ENCODE measurements at places on chromosomes 5 and 9.

GRCh38 chr5:76570153-76570552, 53.0 kb downstream of the F2RL2 start:
- H3K4me1 ChIP-seq = no peaks in the 10 kb centered on the region
- peaks cover 5% of the 10 kb centered on the region for H3K36me3 ChIP-seq
- DNase-seq = no peak
- H3K27ac ChIP-seq = no peak overlapping the region
- no peak overlapping the region for H3K4me3 ChIP-seq

DNA sequence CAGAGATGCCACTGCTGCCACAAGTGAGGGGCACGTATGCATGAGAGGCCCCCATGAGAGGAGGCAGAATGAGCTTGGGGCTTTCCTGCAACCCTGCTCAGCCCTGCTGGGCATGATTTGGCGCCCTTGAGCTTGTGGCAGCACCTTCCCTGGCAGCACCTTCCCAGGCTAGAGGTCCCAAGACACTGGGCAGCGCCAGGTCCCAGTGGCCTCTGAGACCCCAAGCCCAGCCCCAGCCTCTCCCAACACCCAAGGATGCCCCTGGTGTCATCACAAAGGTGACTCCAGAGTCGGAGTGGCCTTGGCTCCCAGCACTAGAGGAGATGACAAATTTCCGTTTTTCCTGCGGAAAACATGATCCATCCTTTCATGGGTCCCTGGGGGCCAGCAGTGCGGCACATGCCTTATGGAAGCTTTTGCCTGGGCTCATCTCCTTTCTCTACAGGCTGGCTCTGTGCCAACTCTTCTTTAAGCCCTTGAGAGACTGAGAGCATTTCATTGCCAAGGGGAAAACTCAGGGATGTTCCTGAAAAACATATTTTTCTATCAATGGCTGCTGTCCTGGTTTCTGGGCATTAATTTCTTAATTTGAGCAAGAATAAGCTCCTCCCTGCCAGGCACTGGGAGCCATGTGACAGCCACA, 77.1 kb upstream of the ADAMTS2 start:
- no peak for DNase-seq
- no peaks in the 10 kb centered on the region for H3K4me1 ChIP-seq
- no peak overlapping the region for H3K27ac ChIP-seq
- H3K4me3 ChIP-seq = no peak overlapping the region
- no peaks in the 10 kb centered on the region for H3K27me3 ChIP-seq

DNA sequence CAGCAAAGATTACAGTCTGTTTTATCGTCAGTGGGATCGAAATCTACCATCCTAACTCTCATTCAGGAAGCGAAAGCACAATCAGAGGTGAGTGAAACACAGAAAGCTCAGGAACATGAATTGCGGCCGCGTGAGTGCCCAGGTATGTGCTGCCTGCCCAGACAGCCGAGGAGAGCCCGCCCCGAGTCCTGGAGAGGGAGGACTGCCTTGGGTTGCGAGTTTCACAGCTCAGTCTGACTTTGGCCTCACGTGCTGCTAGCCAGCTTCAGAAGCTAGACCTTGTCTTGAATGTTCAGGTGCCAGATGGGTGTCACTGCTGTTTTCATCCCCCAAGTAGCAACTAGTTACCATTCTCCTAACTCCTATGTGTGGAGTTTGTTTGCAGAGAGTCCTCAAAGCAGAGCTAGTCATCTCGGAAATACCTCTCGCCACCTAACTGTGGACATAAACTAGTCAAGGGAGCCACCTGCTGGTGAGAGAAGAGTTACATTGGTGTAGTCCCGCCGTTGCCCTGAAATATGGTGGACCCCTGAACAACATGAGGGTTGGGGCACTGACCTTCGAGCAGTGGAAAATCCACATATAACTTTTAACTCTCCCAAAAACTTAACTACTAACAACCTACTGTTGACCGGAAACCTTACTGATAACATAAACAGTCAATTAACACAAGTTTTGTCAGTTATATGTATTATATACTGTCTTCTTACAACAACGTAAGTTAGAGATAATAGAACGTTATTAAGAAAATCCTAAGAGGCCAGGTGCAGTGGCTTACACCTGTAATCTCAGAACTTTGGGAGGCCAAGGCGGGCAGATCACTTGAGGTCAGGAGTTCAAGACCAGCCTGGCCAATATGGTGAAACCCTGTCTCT, 80.9 kb downstream of the GOLPH3 start:
- H3K27me3 ChIP-seq = no peaks in the 10 kb centered on the region
- peak; percentile 64 for DNase-seq
- H3K4me1 ChIP-seq = no peaks in the 10 kb centered on the region
- peaks cover 3% of the 10 kb centered on the region for H3K36me3 ChIP-seq
- no peak overlapping the region for H3K4me3 ChIP-seq

- no peak overlapping the region for H3K27ac ChIP-seq
- no peaks in the 10 kb centered on the region for H3K36me3 ChIP-seq
- H3K27me3 ChIP-seq = peaks cover 4% of the 10 kb centered on the region
- DNase-seq = no peak
Measured at GRCh38 chr5:180739271-180739670, 587 bp downstream of the OR2Y1 start.

- H3K27ac ChIP-seq = no peak overlapping the region
- H3K27me3 ChIP-seq = no peaks in the 10 kb centered on the region
- no peaks in the 10 kb centered on the region for H3K36me3 ChIP-seq
- H3K4me3 ChIP-seq = no peak overlapping the region
- no peaks in the 10 kb centered on the region for H3K4me1 ChIP-seq
- no peak for DNase-seq
Measured at GRCh38 chr5:53368516-53368915, 111.9 kb upstream of the FST start.

DNA sequence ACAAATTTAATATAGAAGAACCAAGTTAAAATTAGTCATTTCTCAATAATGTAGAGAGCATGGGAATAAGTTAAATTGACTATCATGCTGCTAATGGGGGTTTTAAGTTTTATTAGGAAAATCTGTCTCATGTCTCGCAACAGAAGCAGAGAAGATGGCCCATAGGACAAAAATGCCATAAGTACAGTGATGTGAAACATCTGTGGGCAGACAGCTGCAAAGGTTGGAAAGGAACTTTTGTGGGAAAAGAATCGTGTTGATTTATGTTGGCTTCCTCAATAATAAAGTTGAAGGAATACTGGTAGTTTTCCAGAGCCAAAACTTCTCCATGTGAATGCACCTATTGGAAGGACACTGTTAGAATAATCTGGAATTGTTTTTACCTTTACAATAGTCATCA, 44.8 kb downstream of the VCAN start:
- no peaks in the 10 kb centered on the region for H3K27me3 ChIP-seq
- no peak for DNase-seq
- no peaks in the 10 kb centered on the region for H3K4me1 ChIP-seq
- no peak overlapping the region for H3K27ac ChIP-seq
- no peaks in the 10 kb centered on the region for H3K36me3 ChIP-seq

- H3K4me3 ChIP-seq = no peak overlapping the region
- no peaks in the 10 kb centered on the region for H3K36me3 ChIP-seq
- H3K27ac ChIP-seq = no peak overlapping the region
Measured at GRCh38 chr5:143168171-143168741, 235.2 kb downstream of the NR3C1 start.

GRCh38 chr9:117744856-117745389, 40.7 kb downstream of the TLR4 start:
- no peaks in the 10 kb centered on the region for H3K36me3 ChIP-seq
- no peaks in the 10 kb centered on the region for H3K27me3 ChIP-seq
- H3K4me3 ChIP-seq = no peak overlapping the region
- no peaks in the 10 kb centered on the region for H3K4me1 ChIP-seq

DNA sequence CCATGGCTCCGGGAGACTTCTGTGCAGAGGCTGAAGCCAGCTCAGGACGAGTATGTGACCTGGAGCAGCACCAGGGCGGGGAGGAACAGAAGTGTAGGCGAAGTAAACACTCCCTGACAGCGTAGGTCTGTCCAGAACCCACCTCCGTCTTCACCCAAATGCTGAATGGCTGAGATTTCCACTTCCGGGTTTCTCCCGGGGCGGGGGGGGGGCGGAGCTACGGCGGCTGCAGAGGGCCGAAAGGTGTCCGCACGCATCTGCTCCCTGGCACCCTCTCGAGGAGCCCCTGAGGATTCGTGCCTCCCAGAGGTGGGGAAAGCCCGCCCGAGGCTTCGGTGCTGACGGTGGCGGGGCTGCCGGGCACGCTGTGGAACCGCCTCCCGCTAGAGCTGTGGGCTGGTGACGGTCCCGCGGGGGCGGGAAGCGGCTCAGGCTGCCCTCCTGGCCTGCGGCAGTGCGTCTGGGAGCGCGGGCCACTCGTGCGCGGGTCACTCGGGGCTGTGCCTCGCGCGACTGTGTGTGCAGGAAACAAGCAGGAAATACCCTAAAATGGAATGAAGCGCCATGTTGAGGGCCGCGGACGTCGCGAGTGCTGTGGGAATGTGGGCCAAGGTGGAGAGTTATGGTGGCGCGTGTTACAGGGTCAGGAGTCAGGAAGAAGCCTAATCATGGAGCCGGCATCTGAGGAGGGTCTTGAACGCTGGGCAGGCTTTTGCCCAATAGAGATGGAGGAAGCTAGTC, 1425.4 kb downstream of the FOXD4L5 start:
- H3K4me3 ChIP-seq = no peak overlapping the region
- no peaks in the 10 kb centered on the region for H3K4me1 ChIP-seq
- H3K27ac ChIP-seq = peak overlapping the region; percentile 43
- DNase-seq = peak; percentile 54

DNA sequence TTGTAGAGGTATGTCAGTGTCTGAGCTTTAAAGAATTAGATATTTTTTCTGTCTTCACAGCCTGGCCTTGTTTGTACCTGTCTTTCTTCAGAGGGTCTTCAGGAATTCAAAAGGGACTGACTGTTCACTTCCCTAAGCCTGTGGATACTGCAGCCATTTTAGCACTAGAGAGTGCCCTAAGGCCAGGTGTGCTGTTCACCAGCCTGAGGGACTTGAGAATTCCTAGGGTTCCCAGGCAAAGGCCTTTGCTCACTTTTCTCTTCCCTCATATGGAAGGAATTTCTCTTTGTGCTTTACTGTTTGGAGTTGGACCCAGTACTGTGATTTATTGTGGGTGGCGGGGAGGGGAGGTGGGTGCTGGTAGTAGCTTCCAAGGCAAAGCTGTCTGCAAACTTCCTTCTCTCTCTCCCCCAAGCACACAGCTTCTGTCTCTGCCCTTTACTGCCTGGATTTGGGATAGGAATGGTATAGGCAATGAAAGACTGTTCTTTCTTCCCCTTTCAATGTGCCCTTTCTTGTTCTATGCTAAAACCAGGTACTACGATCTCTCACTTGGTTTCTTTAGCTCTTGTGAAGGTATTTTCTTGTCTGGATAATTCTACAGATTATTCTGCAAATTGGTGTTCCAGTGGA, 9.7 kb upstream of the LRRC70 start:
- no peak overlapping the region for H3K27ac ChIP-seq
- DNase-seq = no peak
- peaks cover 7% of the 10 kb centered on the region for H3K36me3 ChIP-seq
- H3K4me1 ChIP-seq = no peaks in the 10 kb centered on the region

GRCh38 chr9:33795281-33795680, at the start of gene PRSS3:
Gene PRSS3 (plus strand): TSS chr9:33795561. CDS start chr9:33795574, 13 bp downstream.
- no peak within 1 kb of the TSS for H3K27ac ChIP-seq
- DNase-seq = no peak
- no peaks in the 10 kb centered on the region for H3K36me3 ChIP-seq
- no peaks in the 10 kb centered on the region for H3K27me3 ChIP-seq
- no peak within 1 kb of the TSS for H3K4me3 ChIP-seq

DNA sequence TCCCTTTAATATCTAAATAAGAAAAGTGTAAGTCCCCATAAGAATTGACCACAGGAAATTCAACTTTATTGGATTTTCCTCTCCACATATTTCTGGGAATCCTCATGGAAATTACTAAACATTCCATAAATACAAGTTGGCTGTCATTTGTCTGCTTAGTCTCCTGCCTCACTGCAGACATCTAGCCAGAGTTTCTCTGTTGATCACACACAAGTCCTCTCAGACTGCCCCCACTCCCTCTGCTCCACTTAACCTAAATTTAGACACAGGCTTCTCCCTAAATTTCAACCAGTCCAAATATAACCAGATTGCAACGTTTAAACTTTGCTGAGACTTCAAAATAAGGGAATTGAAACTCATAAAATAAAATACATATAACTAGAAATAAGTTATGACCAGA, 982.1 kb downstream of the DTWD2 start:
- no peaks in the 10 kb centered on the region for H3K36me3 ChIP-seq
- no peak for DNase-seq
- H3K4me1 ChIP-seq = no peaks in the 10 kb centered on the region
- H3K4me3 ChIP-seq = no peak overlapping the region
- H3K27ac ChIP-seq = no peak overlapping the region

- H3K27ac ChIP-seq = no peak overlapping the region
- no peak for DNase-seq
- H3K4me1 ChIP-seq = no peaks in the 10 kb centered on the region
- H3K36me3 ChIP-seq = no peaks in the 10 kb centered on the region
- H3K4me3 ChIP-seq = no peak overlapping the region
Measured at GRCh38 chr9:6186691-6187090, 28.9 kb upstream of the IL33 start.

DNA sequence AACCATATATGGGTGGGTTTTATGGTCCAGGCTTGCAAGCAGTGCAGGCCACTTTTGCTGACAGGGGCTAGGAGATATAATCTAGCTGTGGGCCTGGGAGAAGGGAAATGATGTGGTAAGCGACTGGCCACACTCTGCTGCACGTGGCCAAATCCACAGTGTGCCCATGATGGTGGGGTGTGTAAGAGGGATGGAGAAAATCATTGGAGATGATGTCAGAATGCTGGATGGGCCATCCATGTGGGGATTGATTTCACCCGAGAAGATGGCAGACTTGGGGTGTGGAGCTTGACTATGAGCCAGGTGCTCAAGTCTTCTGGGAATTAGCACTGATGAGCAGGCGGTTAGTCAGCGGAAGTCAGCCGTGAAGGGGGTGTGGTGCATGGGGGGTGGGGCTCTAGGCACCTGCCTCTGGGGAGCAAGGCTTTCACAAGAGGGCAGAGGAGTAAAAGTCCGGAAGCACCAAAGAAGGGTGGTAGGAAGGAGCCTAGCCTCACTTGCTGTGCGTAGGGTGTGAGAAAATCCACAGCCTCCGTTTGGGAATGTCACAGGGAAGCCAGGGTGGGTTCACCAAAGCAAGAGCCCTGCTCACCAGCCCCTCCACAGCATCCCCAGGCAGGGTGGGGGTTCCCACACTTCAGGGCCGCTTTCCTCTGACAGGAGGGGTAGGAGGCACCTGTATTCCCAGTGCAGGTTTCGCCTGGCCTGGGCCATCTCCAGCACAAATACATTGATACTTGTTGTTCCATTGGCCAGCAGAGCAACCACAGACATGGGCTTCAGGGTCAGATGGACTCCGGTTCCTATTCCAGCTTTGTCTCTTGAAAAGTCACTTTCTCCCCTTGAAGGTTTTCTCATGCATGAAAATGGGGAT, 44.5 kb upstream of the ANGPTL2 start:
- H3K36me3 ChIP-seq = no peaks in the 10 kb centered on the region
- DNase-seq = no peak
- H3K4me1 ChIP-seq = no peaks in the 10 kb centered on the region
- no peaks in the 10 kb centered on the region for H3K27me3 ChIP-seq

DNA sequence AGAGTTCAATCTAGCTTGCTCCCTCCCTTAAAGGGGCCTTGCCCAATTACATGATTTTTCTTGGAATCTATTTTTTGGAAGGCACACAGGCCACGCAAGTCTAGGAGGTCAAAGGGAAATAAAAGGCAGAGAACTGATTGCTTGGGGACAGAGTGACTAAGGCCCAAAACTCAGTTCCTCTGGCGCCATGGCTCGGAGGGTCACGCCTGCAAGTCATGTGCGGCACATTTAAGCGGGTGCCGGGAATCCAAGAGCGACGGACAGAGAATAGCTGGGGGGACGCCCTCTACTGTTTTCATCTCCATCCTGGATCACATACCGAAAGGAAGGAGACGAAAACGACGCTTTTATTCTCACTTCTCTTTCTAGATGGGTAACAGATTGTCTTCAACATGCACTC, 78.6 kb downstream of the FREM1 start:
- no peaks in the 10 kb centered on the region for H3K27me3 ChIP-seq
- no peak overlapping the region for H3K27ac ChIP-seq
- H3K4me1 ChIP-seq = no peaks in the 10 kb centered on the region
- no peak for DNase-seq
- H3K36me3 ChIP-seq = no peaks in the 10 kb centered on the region

Measured in CD8-positive, alpha-beta memory T cell (primary cell).